ENCODE measurements at places on chromosomes 16 and 17.

GRCh38 chr17:76560877-76561221 is 21.0 kb downstream of the PRCD start:
- peak; percentile 39 for DNase-seq

DNA sequence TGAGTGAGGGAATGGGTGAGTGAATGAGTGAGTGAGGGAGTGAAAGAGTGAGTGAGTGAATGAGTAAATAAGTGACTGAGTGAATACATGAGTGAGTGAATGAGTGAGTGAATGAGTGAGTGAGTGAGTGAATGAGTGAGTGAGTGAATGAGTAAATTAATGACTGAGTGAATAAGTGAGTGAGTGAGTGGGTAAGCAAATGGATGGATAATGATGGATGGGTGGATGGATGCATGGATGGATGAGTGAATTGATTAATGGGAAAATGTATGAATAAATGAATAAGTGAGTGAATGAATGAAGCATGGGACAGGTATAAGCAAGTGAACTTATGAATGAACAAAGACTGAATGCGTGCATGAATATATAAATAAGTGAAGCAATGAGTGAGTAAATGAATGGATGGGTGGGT is 25.4 kb downstream of the TMEM114 start:
- no peak for DNase-seq

GRCh38 chr16:12403746-12404658 is 399.7 kb downstream of the CPPED1 start:
- DNase-seq, result no peak

- DNase-seq, result no peak
These were observed 1.8 kb upstream of the GINS2 start for GRCh38 chr16:85690469-85691064.

- DNase-seq, result no peak
These were observed 4.8 kb downstream of the EMP2 start for GRCh38 chr16:10575506-10576130.

DNA sequence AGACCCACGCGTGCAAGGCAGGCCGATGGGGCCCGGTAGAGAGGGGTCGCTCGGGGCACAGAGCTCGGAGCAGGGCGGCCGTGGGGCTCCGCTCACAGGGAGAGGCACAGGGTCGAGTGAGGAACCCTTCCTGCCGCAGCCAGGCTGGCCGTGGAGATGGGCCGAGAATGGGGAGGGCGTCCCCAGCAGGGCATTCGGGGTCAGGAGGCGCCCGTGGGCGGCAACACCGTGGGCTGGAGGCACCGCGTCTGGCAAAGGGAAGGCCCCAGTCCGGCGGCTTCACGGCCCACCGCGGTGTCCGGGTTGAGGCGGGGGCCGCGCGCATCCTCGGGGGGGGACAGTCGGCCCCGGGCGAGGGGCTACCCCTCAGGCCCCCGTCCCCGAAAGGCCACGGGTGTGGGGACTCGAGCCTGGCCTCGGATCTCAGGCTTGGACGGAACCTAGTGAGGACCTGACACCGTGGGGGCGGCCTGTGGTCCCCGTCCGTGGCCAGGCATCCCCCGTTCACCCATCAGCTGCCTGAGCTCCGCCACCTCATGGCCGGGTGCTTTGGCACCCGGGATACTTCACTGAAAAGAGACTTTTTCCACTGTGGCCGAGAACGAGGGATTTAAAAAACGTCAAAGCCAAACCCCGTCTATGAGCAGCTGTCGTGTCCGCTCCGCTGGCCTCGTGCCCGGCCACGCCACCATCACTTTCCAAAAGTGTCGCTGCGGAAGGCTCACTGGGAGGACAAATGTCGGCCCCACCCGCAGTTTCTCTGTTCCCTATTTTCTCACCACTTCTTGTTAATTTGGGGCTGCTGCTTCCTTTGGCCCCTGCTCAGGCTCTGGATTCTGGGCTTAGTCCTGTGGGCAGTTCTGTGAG is 73.6 kb downstream of the METRNL start:
- peak; percentile 31 for DNase-seq

GRCh38 chr16:50245417-50246298 is 20.7 kb upstream of the ADCY7 start:
- DNase-seq, result peak; percentile 37

DNA sequence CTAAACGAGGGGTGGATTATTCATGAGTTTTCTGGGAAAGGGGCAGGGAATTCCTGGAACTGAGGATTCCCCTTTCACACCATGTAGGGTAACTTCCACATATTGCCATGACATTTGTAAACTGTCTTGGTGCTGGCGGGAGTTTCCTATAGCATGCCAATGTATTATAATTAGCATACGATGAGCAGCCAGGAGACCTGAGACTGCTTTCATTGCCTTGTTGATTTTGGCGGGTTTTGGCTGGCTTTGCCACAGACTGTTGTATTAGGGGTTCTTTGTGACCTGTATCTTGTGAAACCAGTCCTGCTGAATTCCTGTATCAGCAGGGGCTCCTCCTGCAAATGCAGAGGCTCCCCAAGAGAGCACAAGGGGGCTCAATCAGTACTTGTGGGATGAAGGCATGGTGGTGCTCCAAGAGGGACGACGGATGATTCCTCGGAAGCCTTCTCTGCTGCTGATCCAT is 104.4 kb upstream of the CACNG5 start:
- no peak for DNase-seq

- DNase-seq, result no peak
These were observed 186.8 kb upstream of the IRX3 start for GRCh38 chr16:54473226-54473993.

- DNase-seq, result peak; percentile 38
These were observed 192.4 kb downstream of the SEC14L1 start for GRCh38 chr17:77332981-77333685.

DNA sequence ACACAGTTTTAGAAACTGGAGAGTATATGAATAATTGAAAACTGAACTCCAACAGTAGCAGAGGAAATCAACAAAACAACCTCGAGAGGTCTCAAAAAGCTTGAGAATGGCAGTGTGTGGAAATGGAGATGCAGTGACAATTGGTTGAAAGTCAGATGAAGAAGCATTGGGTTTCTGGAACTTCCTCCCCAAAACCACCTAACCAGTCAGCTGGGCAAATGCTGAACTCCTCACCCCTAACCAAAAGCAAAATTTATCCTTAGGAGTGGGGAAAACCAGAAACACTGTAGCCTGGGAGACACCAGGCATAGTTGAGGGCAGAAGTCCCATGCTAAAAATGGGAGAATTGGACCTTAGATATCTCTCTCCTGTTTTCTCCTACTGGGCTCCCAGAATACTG is 109.9 kb downstream of the TANC2 start:
- no peak for DNase-seq

DNA sequence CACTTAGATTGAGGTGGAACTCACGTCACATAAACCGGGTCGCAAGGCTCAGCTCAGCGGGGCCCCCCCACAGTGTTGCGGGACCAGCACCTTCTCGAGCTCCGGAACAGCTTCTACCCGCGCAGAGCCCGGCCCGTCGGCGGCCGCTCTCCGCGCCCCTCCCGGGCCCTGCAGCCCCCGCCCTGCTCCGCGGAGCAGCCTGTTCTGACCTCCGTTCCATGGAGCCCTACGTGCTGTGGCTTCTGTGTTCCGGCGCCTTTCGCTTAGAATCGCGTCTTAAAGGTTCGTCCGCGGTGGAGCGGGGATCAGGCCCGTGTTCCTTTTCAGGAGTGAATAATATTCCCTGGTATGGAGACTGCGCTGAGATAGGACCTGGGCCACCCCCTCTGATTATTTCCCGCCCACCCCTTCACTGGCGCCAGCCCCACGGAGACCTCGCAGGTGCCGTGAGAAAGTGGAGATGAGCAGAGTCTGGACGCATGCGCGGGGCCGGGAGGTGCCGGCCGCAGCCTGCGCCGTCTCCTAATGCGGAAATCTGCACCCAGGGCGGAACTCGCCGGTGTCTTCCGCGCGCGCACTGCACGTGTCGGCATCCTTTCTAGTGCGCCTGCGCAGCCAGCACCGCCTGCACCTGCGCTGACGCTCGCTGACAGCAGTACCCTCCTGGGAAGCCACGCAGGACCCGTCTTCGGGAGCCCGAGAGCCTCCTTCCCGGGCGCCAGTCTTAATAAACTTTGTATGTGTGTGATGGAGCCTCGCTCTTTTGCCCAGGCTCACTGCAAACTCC is 30.9 kb downstream of the ZNF778 start:
- DNase-seq, result no peak

GRCh38 chr17:81493198-81494038 is 19.2 kb downstream of the ACTG1 start:
- no peak for DNase-seq

GRCh38 chr17:59167571-59168001 is 12.0 kb downstream of the PRR11 start:
- no peak for DNase-seq

GRCh38 chr16:66135421-66135831 is 231.1 kb upstream of the CDH5 start:
- DNase-seq, result no peak

GRCh38 chr17:63954402-63955063 is 18.2 kb downstream of the SCN4A start:
- peak; percentile 49 for DNase-seq

- no peak for DNase-seq
These were observed 1028.5 kb downstream of the CDH8 start for GRCh38 chr16:61007694-61008093.

GRCh38 chr16:1481906-1482835 is 6.6 kb downstream of the PTX4 start:
- no peak for DNase-seq

- DNase-seq, result no peak
These were observed 33.5 kb downstream of the SPAG9 start for GRCh38 chr17:51087072-51087757.

DNA sequence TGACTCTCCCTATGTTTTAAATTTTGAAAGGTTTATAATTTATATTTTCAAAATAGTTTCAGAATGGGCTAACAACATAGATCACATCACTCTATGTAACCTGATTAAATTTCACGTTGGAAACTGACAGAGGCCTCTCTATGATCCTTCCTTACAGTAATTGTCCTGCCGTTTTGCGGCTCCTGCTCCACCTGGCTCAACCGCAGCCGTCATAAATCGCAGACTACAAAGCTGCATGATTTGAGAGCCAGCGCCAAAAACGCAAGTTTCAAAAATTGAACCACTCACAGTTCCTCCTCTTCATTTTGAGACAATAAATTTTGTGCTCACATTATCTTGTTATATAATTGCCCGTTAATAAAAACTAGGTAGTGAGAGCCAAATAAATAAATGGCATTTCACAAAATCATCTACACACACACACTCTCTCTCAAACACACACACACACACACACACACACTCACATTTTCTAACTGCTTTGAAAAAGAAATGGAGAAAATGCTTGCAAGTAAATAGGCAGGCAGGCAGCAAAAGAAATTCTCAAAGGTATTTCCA is 263.1 kb upstream of the PSMD7 start:
- no peak for DNase-seq

DNA sequence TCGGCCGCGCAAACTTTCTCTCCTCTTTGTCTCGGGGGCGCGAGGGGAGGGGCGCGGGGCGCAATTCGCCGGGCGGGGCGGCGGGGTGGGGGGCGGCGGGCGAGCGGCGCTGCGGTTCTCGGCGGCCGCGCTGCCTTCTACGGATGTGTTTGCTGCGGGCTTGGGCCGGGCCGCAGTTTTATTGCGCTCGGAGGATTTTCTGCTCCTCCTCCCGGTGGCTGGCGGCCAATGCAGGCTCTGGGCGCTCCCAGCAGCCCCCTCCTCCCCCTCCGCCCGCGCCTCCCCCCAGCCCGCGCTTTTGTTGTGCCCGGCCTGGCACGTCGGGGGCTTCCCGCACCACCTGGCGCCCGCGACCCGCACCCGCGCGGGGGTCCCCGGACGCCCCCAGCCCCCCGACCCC is at the start of gene TIMP2:
Gene TIMP2 (minus strand): TSS at position 154 of the 400 bp plus-strand sequence. CDS start 299 bp downstream, outside the sequence.
- peak; percentile 71 for DNase-seq

GRCh38 chr17:57953705-57954396 is 1.4 kb downstream of the CUEDC1 start:
- no peak for DNase-seq

- DNase-seq, result no peak
These were observed 242.3 kb upstream of the ZFHX3 start for GRCh38 chr16:73290258-73290657.

DNA sequence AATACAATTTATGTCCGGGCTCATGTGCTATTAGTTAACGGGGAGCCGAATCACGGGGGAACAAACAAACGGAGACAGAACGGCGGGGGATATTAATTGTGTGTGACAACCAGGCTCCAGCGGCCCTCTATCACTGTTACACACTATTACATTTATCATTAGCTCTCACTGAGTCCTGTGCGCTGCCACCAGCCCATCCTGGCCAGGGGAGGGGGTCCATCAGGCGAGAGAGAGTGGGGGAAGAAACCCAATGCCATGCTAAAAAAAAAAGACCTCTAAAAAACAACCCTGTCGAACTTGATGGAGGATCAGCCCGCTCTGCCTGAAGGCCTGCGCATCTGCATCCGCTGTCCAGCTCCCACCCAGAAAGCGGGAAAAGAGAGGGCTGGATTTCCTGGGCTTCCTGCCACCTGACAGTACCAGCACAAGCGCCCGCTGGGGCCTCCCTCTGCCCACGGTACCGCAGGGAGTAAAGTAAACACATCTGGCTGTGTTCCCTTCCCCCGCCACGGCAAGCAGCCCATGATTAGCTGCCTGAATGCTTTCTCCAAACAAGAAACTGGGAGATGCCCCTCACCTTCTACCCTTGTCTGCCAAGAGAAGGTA is 41.7 kb downstream of the PIPOX start:
- no peak for DNase-seq

- no peak for DNase-seq
These were observed 36.1 kb downstream of the MIS12 start for GRCh38 chr17:5522476-5522875.

DNA sequence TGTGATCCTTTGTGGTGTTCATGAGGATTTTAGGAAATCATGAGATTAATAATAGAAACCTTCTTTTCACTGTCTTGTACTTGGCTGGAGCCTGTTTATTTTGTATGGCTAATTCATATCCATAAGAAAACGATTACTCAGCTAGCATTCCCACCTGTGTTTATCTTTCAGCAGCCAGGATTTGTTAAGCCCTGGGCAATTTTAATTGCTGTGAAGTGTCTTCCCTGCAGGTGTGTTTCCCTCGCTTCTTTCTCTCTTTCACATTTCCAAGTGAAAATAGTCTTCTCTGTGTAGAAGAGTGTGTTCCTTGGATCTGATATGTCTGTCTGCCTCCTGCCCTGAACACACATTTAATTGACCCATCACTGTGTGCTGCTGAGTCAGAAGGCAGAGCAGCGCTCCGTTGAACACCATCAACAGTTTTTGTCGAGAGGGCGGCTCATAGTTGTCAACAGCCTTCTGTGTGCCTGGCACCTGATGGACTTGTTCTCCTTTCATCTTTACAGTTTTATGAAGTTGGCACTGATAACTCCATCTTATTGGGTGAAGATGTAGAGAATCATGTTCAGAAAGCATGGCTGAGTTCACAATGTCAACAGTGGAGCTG is 83.2 kb downstream of the SPECC1 start:
- no peak for DNase-seq

DNA sequence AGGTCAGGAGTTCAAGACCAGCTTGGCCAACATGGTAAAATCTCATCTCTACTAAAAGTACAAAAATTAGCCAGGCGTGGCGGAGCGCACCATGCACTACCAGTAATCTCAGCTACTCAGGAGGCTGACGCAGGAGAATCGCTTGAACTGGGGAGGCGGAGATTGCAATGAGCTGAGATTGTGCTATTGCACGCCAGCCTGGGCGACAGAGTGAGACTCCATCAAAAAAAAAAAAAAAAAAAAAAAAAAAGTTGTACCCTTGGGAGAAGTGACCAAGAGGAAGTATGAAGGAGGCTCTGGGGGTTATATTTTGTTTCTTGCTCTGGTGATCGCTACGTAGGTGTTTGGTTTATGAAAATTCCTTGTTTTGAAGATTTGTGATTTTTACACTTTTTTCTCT is 66.3 kb downstream of the LITAF start:
- DNase-seq, result no peak

GRCh38 chr17:48928876-48929811 is 15.5 kb downstream of the SNF8 start:
- no peak for DNase-seq
